ENCODE measurements at places on chromosomes 5 and 9.

DNA sequence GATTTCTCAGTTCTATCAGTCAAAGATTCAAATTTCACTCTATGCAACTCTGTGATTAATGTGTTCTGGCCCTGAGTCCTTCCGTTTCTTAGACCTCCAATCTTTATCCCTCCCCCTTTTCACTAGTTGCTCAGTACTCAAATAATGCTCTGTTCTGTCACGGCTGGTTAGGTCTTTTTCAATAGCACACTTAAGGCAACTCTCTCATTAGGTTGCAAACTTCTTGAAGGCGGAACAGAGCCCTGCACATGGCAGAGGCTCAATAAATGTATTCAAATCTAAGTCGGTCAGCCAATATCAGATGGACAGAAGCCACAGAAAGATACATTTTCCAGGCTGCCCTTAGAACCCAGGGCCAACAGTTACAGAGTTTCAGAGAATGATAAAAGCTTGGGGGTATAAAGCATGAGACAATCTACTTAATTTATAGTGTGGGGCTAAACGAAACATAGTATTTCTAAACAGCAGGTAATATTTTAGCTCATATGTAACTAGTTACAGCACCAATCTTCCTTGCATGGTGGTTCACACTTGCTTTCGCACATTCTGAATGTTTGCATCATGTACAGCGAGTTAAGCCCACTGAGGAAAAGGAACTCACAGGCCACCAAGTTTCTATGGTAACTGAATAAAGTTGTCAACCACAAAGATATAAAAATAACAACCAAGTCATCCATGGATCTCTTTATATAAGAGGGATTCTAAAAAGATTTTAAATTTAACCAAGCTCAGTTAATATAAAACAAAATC lies 67.1 kb upstream of the GOLPH3 start:
- no peak for DNase-seq

DNA sequence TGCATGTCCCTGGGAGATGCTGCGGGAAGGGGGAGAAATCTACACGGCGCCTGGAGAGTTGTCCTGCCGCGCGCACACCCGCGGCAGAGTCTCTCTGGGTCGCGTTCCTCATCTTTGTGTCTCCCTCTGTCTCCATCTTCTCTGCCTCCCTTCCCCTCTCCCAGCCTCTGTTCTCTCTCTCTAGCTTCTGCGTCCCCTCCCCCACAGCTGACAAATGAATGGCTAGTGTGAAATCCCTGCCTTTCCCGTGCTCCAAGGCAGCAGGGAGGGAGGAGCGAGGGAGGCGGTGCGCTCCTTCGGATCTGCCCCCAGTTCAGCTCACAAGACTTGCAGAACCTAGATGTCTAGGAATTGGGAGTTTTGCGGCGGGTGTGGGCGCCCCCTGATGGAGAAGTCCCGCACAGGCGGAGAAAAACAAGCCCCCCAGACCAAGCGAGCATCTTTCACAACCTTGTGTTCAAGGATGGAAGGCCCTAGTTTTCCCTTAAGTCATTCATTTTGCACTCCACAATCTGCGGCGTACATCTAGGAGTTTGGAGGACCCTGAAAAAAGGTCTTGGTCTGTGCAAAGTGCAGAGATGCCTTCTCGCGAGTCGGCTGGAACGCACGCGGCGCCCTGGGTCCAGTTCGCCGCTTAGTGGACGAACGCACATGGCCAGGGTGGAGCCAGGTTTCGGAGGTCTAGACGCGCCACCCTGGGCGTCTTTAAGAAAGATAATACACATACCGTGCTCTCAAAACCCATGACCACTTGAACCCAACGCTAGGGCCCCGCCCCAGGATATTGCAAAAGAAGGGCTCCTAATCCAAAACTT lies 2.0 kb downstream of the VCAN start:
- peak; percentile 92 for DNase-seq

- DNase-seq = peak; percentile 3
Observed at GRCh38 chr9:68462105-68462775, 78.4 kb downstream of the TMEM252 start.

DNA sequence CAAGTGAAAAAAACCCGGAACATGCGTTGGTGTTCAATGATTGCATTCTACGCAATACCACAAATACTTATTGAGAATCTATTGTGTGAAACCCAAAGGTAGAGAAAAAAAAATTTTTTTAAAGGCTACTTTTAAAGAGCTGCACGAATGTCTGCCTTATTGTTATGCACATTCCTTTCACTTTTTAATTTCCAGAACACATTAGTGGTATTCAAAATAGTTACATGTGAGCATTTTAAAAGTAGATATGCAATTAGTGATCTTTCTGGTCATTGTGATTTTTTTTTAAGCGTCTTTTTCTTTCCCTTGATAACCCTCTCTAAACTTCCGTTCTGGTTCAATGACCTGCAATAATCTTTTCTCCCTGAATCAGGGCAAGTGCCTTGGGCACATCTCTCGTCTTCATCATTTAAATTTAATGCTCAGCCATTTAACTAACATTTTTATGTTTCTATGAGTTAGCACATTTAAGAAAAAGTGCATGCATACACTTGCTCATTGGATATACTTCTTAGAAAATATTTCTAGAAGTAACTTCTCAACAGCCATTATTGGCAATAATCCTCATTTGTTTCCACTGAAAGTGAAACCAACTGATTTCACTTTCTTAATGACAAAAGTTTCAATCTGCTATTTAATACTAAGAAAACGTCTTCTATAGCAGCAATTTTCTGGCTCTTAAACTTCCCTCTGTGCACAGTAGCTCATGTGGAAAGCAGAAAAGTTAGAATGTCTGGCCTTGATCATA lies 80.3 kb downstream of the CDH6 start:
- DNase-seq = no peak

- no peak for DNase-seq
Observed at GRCh38 chr9:94826644-94827410, 100.3 kb downstream of the AOPEP start.

GRCh38 chr5:51685419-51685818 lies 302.2 kb downstream of the ISL1 start:
- no peak for DNase-seq

- DNase-seq = no peak
Observed at GRCh38 chr5:99795031-99795430, 740.1 kb upstream of the FAM174A start.

- DNase-seq = no peak
Observed at GRCh38 chr9:71487061-71487460, 281.3 kb downstream of the CEMIP2 start.

DNA sequence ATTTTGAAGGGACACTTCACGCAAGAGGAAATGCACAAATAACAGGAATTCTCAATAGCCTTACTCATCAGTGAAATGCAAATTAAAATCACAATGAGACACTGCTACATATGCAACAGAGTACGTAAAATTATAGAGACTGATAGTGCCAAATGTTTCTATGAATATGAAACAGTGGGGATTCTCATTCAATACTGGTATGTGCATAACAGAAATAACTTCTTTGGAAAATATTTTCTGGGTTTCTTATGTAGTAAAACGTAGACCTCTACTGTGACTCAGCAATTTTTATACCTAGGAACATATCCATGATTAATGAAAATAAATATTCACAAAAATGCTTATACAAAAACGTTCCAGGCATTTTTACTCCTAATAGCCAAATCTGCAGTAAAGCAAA lies 1625.2 kb downstream of the MAT2B start:
- no peak for DNase-seq

DNA sequence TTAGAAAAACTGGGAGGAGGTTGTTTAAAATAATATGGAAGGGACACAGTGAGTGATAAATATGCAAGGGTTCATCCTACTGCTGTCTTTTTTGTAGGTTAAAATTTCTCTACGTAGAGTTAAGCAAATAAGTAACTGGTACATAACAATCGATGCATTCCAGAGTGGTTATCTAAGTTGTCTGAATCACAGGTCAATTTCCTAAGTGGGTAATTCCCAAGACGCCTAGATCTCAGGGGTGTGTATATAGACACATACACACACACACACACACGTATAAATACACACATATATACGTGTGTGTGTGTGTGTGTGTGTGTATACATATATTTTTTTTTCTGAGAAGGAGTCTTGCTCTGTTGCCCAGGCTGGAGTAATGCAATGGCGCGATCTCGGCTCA lies 22.3 kb downstream of the CAAP1 start:
- no peak for DNase-seq

DNA sequence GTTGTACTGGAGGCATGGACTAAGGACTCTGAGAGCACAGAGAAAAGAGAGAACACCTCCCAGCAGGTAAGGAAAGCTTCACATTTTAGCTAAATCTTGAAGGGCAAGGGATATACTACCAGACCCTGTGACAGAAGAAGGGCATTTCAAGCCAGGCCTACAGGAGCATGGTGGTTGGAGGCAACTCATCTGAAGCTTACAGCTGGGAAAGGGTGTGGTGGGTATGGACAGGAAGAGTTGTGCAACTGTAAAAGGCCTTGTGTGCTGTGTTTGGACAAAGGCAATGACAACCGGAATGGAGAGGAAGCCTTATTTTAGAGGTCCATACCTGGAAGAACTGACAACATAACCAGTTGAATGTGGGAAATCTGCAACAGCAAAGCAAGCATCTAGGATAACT lies 31.2 kb downstream of the NIPSNAP3B start:
- no peak for DNase-seq

DNA sequence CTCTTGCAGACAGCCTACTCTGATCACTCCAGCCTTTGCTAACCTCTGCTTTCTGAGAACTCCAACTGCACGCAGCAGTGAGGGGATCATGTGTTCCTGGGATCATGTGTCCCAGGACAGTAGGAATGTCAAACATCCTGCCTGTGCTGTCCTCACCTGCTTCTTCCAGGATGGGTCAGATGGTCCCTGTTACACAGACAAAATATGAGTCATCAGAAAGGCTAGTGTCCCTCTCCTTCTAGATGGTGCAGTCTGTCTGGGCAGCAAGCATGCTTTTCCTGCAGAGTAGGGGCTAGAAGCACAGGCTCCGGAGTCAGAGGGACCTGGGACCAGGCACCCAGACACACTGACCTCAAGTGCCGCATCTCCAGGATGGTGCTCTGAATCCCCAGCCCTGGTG lies 20.1 kb upstream of the SLC25A48 start:
- no peak for DNase-seq

DNA sequence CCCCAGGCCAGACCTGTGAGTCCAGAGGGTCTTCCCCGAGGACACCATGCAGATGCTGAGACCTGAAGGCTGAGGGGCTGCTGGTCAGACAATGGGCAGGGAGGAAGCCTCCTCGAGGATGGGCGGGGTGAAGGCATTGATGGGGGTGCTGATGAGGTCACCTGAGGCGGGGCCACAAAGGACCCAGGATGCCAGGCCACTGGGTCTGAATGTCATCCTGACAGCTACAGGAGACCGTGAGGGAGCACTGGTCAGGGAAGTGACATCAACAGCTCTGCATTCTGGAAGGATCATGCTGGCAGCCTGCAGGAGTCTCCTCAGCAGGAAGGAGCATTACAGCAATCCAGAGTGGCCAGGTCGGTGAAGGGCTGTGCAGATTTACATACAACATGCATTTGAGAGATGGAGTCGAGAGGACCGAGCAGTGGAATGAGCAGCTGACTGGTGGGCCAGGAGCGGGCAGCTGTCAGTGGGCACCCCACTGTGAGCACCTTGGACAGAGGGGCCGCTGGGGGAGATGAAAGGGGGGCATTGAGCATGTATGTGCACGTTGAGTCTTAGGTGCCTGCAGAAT lies 77.7 kb upstream of the ADAMTS2 start:
- DNase-seq = no peak

GRCh38 chr9:105269593-105269992 lies 25.1 kb downstream of the SLC44A1 start:
- DNase-seq = no peak

DNA sequence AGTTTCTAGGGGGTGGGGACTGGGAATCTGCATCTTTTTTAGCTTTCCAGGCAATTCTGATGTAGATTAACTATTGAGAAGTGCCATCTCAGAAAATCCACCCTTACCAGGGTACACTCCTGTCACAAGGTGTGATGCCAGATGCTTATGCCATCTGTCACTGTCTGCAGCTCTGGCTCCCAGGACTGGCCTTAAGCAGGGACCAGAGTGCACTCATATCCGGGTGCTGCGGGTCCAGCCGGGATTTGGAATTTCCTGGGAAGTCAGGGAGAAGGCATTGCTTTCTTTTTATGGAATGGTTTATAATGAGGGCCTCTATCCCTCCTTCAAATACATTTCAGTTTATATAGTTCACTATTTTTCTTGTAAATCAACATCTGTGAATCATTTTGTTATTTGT lies 92.6 kb downstream of the TMEM174 start:
- no peak for DNase-seq

GRCh38 chr9:92954049-92954861 lies 6.9 kb downstream of the FGD3 start:
- no peak for DNase-seq

- no peak for DNase-seq
Observed at GRCh38 chr5:82984786-82985735, 92.1 kb downstream of the TMEM167A start.

DNA sequence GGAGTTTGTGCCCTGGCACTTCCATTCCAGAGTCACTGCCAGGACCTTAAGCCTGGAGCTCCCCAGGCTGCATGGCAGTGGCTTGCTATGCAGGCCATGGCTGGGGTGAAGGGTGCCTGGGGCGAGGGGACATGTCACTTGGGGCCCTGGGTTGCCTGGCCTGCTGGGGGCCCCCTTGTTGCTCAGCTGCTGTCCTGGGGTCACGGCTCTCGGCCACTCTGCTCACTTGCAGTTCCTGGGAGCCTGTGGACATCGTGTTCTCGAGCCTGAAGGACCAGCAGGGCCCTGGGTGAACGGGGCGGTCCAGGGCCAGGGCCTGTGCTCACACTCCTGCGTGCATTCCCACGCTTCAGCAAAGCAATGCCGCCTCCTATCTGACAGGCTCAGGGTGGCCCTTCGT lies 14.5 kb upstream of the SLC2A6 start:
- DNase-seq = no peak

GRCh38 chr9:87812375-87813118 lies 70.1 kb upstream of the SPATA31E1 start:
- DNase-seq = no peak

GRCh38 chr5:39698838-39699560 lies 274.2 kb upstream of the DAB2 start:
- DNase-seq = no peak

DNA sequence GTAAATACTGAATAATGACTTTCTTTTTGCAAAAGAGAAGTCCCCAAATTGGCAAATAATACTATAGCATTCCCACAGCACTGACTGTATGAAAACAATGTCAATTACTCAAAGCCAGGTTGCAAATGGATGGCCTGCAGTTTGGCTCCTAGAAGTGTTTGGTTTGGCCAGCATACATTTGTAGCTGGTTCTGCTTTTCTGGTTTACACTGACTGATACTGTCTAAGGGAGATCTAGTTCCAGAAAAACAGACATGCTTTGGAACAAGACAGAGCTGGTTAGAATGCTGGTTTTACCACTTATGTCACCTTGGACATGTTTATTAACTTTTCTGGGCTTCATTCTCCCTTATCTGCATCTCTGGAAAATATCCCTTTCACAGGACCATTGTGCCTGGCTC lies 81.5 kb upstream of the TRPM3 start:
- no peak for DNase-seq

GRCh38 chr5:148145916-148146315 lies 22.4 kb upstream of the SPINK14 start:
- DNase-seq = no peak

GRCh38 chr9:111992523-111992922 lies 95.9 kb downstream of the UGCG start:
- no peak for DNase-seq

Measured in NCI-H446 treated with DMSO at 0.1 percent for 48 hours (cell line).